Activated CD4-positive, alpha-beta T cell treated with anti-CD3 and anti-CD28 coated beads, Interleukin-2, amount 50 U/mL, for 1 hour (primary cell): ENCODE measurements at places on chromosomes 13 and 19.

DNA sequence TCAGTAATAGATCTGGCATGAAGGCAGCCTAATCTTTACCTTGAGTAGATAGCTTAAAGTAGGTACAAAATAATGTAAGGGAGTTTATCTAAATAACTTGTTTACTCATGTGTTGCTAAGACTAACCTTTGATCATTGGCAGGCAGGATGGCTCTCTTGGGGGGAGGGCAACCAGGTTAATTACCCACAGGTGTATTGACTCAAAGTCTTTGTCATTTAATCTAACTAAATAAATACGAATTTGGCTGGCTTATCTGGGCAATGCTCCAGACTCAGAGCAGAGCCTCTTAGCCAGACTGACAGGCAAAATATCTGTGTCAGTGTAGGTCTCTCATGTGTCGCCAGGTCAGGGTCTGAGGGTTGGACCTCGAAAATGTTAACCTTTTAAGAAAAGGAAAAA lies 283.4 kb upstream of the KLHL1 start:
- no peak for DNase-seq

GRCh38 chr13:46178143-46178542 lies 3.8 kb downstream of the LCP1 start:
- no peak for DNase-seq

DNA sequence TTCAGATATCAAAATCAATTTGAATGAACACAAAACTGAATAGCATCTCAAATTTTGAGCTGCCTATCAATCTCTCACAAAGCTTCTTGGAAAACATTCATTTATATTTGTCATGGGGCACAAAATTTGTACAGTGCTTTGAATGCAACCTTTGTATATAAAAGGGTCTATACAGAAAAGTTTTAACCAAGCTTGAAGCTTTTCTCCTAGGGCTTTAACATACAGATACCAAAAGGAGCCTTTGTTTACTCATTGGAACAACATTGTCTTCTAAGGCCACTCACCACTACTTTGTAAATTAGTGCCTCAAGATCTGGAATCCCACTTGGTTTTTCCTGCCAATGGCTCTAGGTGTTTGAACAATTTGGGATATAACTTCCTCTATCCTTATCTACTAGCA lies 21.2 kb downstream of the LNX2 start:
- no peak for DNase-seq

DNA sequence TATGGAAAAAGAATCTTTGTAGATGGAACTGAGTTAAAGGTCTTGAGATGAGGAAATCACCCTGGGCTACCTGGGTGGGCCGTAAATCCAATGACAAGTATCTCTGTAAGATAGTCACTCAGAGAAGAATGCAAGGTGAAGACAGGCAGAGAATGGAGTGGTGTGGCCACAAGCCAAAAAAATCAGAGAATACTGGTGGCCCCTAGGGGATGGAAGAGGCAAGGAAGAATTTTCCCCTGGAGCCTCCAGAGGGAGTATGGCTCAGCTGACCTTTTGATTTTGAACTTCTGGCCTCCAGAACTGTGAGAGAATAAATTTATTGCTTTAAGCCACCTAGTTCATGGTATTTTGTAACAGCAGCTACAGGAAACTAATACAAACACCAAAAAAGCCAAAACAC lies 32.7 kb upstream of the CSNK1A1L start:
- no peak for DNase-seq

- DNase-seq, result no peak
Observed at GRCh38 chr13:23268441-23268840, 87.7 kb downstream of the SGCG start.

GRCh38 chr19:24046550-24046949 lies 40.4 kb upstream of the ZNF254 start:
- DNase-seq, result no peak

GRCh38 chr13:79519255-79519654 lies 38.3 kb downstream of the NDFIP2 start:
- no peak for DNase-seq

- no peak for DNase-seq
Observed at GRCh38 chr13:50467156-50468110, 376.1 kb downstream of the DLEU7 start.

DNA sequence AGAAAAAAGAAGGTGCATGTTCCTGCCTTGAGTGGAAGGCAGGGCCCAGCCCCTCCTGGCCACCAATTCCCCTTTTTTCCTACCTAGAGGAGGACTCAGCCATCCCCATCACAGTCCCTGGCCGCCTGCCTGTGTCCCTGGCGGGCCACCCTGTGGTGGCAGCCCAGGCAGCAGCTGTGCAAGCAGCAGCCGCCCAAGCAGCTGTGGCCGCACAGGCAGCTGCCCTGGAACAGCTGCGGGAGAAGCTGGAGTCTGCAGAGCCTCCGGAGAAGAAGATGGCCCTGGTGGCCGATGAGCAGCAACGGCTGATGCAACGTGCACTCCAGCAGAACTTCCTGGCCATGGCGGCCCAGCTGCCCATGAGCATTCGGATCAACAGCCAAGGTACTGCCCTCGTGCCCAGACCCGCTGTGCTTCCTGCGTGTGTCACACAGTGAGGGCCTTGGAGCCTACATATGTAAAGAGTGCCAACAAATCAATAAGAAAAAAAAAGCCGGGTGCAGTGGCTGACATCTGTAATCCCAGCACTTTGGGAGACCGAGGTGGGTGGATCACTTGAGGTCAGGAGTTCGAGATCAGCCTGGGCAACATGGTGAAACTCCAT lies 17.6 kb upstream of the WDR18 start:
- DNase-seq, result no peak

DNA sequence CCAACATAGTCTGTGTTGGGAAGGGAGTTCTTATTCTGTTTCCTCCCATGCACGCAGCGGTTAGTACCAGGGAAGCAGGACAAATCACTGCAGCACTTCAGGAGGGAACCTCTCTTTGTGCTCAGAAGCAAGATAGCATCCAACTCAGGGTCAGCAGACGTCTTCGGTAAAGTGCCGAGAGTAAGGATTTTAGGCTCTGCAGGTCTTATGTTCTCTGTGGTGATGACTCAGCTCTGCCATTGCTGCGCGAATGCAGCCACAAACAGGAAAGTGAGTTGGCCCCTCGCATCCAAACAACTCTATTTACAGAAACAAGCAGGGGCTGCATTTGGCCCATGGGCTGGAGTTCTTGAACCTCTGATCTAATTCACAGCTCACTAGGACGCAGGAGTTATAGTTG lies 122.1 kb upstream of the SPATA13 start:
- no peak for DNase-seq
